ENCODE measurements at places on chromosomes 2 and 18.

- no peak for DNase-seq
Observed at GRCh38 chr2:240835528-240835927, 15.5 kb upstream of the KIF1A start.

DNA sequence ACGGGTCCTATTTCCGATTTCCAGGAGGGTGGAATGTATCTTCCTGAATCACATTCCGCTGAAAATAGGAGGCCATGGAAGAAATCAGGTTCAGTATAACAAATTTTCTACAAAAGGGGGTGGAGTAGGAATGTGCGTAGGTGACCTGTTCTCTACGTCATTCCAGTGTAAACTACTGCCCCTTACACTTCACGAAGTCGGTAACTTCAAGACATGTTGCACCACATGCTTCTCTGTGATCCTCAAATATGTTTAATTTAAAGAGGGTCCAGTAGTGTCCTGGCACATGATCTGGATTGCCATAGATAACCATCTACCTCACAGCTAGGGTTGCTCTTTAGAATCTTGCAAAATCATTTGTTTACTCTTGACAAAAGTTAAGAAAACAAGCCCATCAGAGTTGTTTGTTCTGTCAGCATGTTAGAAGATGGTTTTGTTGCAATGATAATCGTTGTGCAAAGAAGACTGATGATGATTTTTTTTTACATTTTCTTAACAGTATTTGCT lies 7.5 kb upstream of the CPS1 start:
- no peak for DNase-seq

GRCh38 chr2:236818281-236819045 lies 248.8 kb downstream of the ACKR3 start:
- no peak for DNase-seq

- DNase-seq: no peak
Observed at GRCh38 chr2:2127467-2127866, 203.6 kb downstream of the MYT1L start.

DNA sequence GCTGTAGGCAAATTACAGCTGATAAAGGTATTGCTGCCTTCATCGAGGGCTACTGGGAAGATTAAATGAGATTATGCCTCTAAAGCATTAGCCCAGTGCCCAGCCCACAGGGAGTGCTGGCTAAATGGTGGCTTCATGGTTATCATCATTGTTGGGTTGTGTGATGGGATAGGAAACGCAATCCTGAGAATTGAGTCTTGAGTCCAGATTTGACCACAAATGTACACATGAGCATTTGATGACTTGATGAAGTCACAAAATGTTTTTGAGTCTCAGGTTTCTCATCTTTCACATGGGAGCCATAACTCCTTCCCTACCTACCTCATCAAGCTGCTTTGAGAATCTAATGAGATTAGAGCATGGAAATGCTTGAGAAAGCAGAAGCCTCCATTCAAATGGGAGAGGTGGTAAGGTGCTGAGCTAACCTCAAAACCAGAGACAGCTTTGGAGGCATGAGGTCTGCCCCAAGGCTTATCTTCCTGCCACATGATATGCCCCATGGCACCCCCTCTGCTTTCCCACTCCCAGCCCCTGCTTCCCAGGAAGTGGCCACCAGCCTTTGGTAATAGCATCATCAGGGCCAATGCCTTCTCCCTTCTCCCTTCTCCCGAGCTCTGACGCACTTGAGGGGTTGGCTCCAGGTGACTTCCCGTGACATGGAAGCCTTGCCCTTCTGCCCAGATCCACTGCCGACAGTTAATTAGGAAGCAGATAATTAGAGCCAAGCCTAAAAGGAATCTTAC lies 149.4 kb upstream of the EPAS1 start:
- no peak for DNase-seq

- no peak for DNase-seq
Observed at GRCh38 chr18:49285627-49286026, 174.8 kb downstream of the DYM start.

DNA sequence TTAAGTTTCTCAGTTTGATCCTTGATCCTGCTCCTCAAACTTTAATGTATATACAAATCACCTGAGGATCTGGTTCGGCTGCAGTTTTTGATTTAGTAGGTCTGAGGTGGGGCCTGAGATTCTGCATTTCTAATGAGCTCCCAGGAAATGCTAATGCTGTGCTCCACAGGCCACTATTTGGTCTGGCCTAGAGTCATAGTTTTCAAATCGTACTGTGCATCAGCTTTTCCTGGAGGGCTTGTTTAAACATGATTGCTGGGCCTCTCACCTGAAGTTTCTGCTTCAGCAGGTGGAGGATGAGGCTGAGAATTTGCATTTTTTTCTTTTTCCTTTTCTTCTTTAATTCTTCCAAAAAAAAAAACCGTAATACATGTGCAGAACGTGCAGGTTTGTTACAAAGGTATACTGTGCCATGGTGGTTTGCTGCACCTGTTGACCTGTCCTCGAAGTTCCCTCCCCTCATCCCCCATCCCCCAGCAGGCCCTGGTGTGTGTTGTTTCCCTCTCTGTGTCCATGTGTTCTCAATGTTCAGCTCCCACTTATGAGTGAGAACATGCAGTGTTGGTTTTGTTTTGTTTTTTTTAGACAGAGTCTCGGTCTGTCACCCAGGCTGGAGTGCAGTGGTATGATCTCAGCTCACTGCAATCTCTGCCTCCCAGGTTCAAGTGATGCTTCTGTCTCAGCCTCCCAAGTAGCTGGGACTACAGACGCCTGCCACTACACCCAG lies 42.2 kb upstream of the CD28 start:
- DNase-seq: no peak

- DNase-seq: no peak
Observed at GRCh38 chr2:60252581-60253150, 300.8 kb downstream of the BCL11A start.

DNA sequence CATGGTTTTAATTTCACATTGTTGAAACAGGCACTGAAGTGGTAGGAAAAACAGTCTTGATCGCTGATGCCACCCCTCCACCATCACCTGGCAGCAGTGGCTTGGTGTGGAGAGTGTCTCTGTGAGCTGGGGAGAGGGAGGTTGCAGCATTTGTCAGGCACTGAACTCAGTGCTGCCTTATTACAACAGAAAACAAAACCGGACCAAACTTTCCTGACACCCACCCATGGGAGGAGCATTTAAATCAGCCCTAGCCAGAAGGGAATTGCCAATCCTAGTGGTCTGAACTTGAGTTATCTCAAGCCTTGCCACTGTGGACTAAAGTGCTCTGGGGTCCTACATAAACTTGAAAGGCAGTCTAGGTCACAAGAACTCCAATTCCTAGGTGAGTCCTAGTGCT lies 103.0 kb upstream of the LGALSL start:
- DNase-seq: no peak

GRCh38 chr2:72255540-72255939 lies 107.9 kb upstream of the CYP26B1 start:
- no peak for DNase-seq

DNA sequence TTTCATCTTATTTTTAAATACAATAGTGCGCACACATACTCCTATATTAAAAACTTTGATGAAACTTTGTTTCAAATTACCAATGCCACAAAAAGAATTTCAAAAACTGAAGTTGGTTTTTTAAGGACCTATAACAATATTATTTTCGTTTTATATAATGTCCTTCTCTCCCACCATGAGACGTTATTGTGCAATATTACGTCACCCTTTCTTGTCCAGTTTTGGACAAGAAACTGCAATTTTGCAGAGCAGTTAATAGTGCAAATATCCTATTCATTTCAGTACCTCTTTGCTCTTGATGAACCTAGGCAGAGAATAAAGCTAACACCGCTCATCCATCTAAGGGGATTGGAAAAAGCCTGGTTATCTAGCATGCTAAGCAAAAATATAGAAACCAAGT lies 9.7 kb upstream of the ZNF516 start:
- DNase-seq: no peak

- no peak for DNase-seq
Observed at GRCh38 chr2:12819721-12820120, 103.0 kb downstream of the TRIB2 start.

DNA sequence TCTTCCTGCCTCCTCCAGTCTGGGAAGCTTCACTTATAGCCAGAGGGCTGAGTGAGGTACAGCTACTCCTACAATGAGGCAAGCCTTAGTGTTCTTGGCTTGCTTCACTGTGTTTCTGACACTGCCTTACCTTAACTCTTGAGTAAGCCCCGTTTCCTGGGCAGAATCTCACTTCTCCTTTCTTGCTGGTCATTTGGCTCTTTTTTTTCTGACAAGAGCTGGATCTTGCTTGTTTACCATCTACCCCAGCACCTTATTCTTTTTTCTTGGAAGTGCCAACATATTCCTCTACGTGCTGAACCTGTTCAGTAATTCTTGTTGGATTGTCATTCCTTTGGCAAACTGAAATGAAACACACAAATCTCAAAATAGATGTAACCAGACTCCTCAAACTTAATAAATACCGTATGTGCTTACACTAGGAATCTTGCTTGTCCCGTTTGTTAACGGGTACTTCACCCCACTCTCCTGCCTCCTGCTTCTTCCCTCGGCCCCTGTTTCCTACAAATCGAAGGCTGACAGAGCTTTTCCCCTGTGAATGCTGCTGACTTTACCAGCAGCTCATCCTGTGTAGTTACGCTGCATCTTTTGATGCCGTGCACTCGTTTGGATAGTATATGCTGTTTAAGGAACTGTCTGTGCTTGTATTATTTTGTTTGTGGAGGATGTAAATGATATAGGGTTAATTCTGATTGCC lies 132.2 kb downstream of the FMNL2 start:
- no peak for DNase-seq

DNA sequence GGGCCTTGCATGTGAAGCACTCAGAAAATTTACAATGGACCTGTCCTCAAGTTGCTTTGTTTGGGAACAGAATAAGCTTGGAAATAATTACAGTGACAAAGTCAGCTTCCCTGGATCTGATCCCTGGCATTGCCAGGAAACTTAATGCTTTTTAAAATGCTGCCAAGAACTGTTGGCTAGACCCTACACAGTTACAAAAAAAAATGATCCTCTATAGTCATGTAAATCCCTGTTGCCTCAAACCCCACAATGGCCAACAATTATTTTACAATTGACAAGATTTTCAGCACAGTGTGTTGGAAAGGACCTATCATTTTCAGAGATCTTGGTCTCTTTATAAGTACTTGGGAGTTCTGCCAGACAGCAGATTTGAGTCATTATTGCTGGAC lies 470.4 kb upstream of the ACVR2A start:
- no peak for DNase-seq

DNA sequence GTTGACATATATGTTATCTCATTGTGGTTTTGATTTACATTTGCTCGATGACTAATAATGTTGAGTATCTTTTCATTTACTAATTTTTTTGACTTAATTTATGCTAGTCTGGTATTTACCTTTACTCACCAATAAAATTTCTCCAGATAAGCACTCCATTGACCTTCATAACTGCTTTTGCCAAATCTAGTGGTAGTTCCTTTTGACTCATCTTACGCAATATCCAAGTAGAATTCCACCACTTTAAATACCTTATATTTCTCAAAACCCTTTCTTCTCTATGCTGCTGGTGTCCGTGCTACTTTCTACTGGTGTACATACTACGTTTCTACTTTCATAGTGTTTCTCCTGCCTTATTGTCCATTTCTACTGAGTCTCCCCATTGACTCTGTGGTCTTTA lies 407.6 kb upstream of the SPHKAP start:
- DNase-seq: no peak

DNA sequence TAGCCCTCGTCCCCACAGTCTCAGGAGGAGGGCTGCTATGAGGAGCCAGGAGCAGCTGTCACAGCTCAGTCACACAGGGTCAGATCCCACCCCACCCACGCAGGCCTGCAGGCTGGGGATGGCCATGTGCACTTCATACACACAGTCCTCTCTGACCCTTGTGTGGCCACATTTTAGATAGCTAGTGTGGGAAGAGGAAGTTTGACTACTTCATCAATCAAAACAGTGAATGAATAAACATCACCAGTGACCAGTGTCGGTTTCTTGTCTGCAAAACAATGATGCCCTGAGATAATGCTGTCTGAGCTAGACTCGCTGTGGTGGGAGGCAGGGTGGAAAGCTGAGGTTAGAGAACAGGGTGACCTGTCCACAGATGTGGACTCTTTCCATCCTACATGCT lies 107.1 kb downstream of the PIEZO2 start:
- no peak for DNase-seq

DNA sequence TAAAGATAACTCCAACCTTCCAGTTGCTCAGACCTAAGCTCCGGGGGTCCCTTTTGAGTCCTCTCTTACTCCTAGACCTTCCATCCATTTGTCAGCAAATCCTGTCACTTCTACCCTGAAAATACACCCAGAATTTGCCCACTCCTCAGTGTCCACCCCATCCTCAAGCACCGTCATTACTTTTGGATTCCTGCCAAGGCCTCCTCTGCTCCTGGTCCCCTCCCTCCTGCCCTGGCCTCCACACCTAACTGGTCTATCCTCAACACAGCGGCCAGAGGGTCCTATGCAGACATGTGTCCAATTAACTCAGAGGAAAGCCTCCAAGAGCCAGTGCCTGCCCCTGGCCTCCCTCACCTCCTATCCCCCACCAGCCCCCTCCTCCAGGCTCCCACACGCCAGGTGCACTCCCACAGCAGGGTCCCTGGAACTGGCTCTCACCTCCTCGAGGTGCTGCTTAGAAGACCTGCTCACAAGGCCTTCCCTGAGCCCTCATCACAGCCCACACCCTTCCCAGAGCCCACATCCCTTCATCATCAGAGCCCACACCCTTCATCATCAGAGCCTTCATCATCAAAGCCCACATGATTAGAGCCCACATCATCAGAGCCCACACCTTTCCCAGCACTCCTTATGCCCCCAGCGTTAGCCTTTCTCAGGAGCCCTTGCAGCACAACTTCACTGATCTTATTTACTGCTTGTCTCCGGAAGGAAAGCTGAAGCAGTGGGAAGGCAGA lies 20.4 kb downstream of the FAM178B start:
- DNase-seq: no peak

- no peak for DNase-seq
Observed at GRCh38 chr18:79579807-79580497, 99.7 kb upstream of the CTDP1 start.

- no peak for DNase-seq
Observed at GRCh38 chr2:132384491-132385151, 32.0 kb upstream of the GPR39 start.

- DNase-seq: no peak
Observed at GRCh38 chr2:63189026-63189425, 138.4 kb downstream of the OTX1 start.

- DNase-seq: no peak
Observed at GRCh38 chr2:26246818-26247217, 2.1 kb downstream of the HADHB start.

DNA sequence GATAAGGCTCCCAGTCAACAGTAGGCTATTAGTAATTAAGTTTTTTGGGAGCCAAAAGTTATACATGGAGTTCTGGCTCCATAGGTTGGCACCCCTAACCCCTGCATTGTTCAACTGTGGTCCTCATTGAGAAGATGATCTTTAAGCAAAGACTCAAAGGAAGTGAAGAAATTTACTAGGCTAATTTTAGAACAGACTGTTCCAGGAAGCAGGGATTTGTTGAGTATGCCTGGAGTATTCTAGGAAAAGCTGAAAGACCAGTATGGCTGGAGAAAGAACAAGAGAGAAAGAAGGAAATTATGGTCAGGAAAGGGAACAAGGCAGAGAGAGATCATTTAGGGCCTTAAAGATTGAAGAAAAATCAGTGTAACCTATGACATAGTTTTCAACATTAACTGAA lies 125.1 kb downstream of the PMAIP1 start:
- DNase-seq: no peak

Data from stimulated activated CD8-positive, alpha-beta memory T cell treated with anti-CD3 and anti-CD28 coated beads, Interleukin-7, amount 100 ng/mL, for 4 hours (primary cell).